ENCODE measurements at places on chromosomes 1 and 21. TPM values are rescaled to one million over a fixed set of nuclear protein-coding genes. Genes with fewer than 3 reads are reported as not detected.

KCNJ10 gene
- not detected for total RNA-seq

SLAMF1 gene
- total RNA-seq, result 0.36 TPM

CCDC17 gene
- total RNA-seq, result 1.3 TPM

RXFP4 gene
- not detected for total RNA-seq

CYB5RL gene
- 10.9 TPM for total RNA-seq

ALPL gene
- total RNA-seq, result 6.3 TPM

OPRD1 gene
- 0.09 TPM for total RNA-seq

LMNA gene
- 227 TPM for total RNA-seq

APOBEC4 gene
- total RNA-seq, result 0.34 TPM

CD247 gene
- 0.96 TPM for total RNA-seq

C1QTNF12 gene
- 3.4 TPM for total RNA-seq

OR6N1 gene
- total RNA-seq, result not detected

FABP3 gene
- 54.1 TPM for total RNA-seq

GRCh38 chr1:43731867-43732531, 24.7 kb downstream of the ST3GAL3 start:
- H3K27ac ChIP-seq, result no peak overlapping the region
- H3K27me3 ChIP-seq, result no peaks in the 10 kb centered on the region
- DNase-seq, result no peak
- H3K4me3 ChIP-seq, result no peak overlapping the region

GRCh38 chr1:192904438-192904895, 95.6 kb downstream of the RGS2 start:
- no peaks in the 10 kb centered on the region for H3K27me3 ChIP-seq
- DNase-seq, result no peak
- H3K36me3 ChIP-seq, result no peaks in the 10 kb centered on the region

DNA sequence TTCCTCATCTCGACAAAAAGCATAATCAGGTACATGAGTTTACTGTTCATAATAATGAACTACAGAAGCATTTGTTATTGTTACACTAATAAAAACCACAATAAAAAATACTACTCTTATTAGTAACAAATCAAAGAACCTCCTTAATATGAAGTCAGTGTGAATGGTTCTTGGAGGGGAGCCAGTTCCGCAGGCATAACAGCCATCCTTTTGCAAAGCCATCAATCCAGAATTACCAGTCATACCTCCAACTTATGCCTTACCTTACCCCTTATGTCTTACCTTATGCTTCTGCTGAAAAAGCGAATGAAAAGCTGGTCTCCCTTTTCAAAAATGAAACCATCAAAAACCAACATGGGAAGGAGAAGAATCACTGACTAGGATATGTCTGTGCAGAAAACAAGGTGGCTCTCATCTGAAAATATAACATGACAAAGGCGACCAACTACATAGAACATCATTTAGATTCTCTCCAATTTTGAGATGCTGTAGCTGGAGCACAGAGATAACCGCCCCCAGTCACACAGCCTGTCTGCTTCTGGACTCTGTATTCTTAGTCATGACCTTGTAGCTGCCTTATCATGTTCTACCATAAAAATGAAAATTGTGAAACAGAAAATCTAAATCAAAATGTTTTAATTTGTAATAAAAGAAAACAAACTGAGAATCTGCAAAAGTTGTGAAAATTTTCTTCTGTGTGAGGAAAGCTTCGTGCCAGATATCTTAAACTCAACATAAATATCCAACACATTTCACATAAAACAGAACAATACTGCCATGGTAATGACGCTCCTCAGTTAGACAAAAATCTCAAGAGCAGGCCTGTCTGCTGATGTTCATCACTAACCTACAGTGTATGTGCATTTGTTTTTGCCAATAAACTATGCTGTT, 438.2 kb downstream of the SMYD3 start:
- no peak overlapping the region for H3K4me3 ChIP-seq
- no peak overlapping the region for H3K27ac ChIP-seq

GRCh38 chr1:2290595-2291510, 62.7 kb downstream of the SKI start:
- DNase-seq, result peak; percentile 77
- peak overlapping the region; percentile 66 for H3K27ac ChIP-seq
- no peaks in the 10 kb centered on the region for H3K36me3 ChIP-seq
- H3K27me3 ChIP-seq, result no peaks in the 10 kb centered on the region

- H3K36me3 ChIP-seq, result no peaks in the 10 kb centered on the region
- H3K27me3 ChIP-seq, result no peaks in the 10 kb centered on the region
- H3K4me1 ChIP-seq, result no peaks in the 10 kb centered on the region
- DNase-seq, result no peak
These were observed 1160.8 kb upstream of the ADGRL2 start for GRCh38 chr1:80639777-80640533.

DNA sequence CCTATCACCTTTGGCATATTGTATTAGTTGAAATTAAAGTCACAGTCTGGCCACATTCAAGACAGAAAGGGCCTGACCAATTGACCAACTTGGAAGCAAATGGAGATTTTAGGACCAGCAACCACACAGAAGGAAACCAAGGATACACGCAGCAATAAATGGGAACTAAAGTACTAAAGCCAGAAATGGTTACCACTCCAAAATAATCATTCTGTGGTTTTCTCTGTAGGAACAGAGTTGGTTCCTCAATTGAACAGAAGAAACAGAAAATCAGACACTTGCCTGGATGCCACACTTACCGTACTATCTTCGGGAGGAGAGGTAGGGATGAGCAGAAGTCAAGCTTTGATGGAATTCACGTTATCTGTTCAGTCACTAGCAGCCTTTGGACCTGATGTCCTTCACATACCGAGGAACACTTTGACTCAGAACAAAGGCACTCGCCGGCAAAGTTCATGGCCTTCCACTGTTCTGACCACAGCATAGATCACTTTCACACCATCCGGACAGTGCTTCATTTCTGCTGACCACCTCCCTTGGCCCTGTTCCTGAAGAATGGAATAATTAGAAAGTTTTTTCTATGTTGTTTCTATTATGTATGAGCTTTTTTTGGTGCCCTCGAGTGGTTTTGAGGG, 96.9 kb downstream of the LPAR3 start:
- H3K4me1 ChIP-seq, result no peaks in the 10 kb centered on the region
- no peaks in the 10 kb centered on the region for H3K36me3 ChIP-seq
- no peak for DNase-seq
- no peak overlapping the region for H3K27ac ChIP-seq
- H3K4me3 ChIP-seq, result no peak overlapping the region

- no peaks in the 10 kb centered on the region for H3K36me3 ChIP-seq
- H3K27ac ChIP-seq, result peak overlapping the region; percentile 53
- H3K27me3 ChIP-seq, result no peaks in the 10 kb centered on the region
- DNase-seq, result no peak
- no peak overlapping the region for H3K4me3 ChIP-seq
- H3K4me1 ChIP-seq, result no peaks in the 10 kb centered on the region
These were observed 16.9 kb upstream of the COL18A1 start for GRCh38 chr21:45388011-45388521.

DNA sequence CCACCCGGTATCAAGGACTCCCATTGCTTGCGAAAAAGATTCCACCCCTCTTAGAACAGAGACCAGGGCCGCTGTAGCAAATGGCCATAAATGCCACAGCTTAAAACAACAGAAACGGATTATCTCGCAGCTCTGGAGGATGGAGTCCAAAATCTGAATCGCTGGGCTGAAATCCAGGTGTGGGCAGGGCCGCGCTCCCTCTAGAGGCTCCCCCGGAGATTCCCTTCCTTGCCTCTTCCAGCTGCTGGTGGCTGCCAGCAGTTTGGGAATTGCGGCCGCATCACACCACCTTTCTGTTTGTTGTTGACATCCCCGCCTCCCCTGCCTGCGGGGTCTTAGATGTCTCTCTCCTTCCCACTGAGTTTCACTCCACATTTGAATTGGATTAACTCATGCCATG, 15.6 kb downstream of the PDE9A start:
- H3K27me3 ChIP-seq, result no peaks in the 10 kb centered on the region
- H3K27ac ChIP-seq, result peak overlapping the region; percentile 77
- no peak overlapping the region for H3K4me3 ChIP-seq
- no peaks in the 10 kb centered on the region for H3K36me3 ChIP-seq

DNA sequence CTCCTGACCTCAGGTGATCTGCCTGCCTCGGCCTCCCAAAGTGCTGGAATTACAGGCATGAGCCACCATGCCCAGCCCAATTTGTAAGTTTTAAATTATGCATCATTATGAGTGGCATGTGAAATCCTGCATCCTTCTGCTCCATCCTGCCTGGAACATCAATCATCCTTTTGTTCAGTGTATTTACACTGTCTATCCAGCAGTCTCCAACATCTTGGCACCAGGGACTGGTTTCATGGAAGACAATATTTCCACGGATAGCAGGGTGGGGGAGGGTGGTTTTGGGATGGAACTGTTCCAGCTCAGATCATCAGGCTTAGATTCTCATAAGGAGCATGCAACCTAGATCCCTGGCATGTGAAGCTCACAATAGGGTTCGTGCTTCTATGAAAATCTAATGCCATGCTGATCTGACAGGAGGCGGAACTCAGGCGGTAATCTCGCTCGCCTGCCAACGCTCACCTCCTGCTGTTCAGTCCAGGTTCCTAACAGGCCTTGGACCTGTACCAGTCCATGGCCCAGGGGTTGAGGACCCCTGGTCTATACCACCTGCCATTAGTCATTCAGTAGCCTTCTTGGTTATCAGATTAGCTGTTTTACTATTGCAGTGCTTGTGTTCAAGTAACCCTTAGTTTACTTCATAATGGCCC, 22.2 kb upstream of the TCEA3 start:
- H3K4me3 ChIP-seq, result no peak overlapping the region
- peaks cover 11% of the 10 kb centered on the region for H3K4me1 ChIP-seq
- no peaks in the 10 kb centered on the region for H3K27me3 ChIP-seq
- H3K36me3 ChIP-seq, result no peaks in the 10 kb centered on the region

GRCh38 chr21:36126208-36126565, 8.7 kb upstream of the CBR3 start:
- no peak overlapping the region for H3K4me3 ChIP-seq
- H3K27ac ChIP-seq, result peak overlapping the region; percentile 84
- no peaks in the 10 kb centered on the region for H3K36me3 ChIP-seq
- H3K27me3 ChIP-seq, result no peaks in the 10 kb centered on the region

DNA sequence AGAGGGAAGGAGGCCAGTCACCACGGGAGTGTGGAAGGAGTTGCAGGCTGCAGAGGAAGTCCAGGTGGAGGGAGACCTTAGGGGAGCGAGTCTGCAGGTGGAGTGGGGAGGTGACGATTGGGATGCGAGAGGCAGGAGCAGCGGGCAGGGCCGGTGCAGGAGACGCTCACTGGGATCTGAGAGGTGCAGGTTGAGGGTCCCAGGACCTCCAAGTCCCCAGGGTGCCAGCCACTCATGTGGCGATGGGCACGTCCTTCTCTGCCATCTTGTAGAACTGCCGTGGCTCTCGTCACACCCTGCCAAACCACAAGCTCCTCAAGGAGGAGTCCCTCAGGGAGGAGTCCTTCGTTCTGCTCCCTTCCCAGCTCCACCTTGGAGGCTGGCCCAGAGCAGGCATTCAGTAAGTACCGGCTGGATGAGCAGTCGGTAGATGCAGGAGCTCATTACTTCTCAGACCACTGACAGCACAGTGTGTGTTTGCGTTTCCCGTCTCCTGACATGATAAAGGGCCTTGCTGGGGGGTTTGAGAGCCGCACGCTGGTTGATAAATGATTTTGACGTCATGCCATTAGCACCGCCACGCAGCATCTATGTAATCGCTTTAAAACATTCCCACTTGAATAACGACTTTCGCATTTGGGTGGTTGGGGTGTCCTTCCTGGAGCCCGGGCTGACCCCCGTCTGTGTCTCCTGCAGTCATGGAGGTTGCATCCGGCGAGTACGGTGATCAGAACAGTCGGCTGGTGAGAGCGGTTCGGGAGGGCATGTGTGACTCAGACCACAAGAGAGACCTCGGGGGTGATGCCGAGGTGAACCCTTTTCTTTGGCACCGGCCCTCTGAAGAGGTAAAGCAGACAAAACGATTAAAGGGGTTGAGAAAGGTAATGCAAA, 27.8 kb downstream of the TFF3 start:
- no peak for DNase-seq
- H3K4me3 ChIP-seq, result no peak overlapping the region
- H3K4me1 ChIP-seq, result no peaks in the 10 kb centered on the region
- H3K36me3 ChIP-seq, result no peaks in the 10 kb centered on the region
- H3K27ac ChIP-seq, result no peak overlapping the region

DNA sequence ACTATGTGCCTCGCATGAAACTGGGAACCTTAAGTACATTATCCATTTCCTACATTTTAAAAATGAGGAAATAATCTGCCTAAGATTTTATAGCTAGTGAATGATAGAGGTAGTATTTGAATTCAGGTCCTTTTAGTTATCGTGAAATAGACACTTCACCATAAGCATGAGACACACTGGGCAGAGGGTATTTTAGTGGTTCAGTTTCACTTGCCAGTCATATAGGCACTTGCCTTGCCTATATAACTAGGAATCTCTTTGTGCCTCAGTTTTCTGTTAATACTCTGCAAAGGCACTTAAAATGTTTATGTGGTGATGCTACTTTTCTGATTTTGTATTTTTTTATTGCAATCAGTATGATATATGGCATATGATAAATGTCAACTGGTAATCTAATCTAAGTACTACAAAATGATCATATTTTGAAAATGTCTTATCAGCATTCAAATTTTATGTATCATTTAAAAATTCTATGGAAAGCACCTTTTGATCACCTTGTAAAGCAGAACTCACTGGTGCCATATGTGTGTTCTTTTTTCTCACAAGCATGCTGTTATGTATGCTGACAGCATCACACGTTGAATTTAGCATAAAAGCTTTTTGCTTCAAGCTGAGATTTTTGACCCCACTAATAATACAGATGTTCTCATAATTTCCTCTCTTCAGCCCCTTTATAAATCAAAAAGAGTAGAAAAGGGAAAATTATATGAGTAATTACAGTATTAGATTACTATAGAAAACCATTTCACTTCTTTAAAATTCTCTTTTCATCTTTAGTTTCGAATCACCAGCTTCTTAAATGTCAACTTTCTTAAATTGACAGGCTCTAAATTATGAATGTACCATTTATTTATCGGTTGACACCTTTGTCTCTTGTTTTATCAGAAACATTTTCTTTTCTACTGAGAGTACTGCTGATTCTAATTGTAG, 52.6 kb downstream of the RPS6KC1 start:
- no peaks in the 10 kb centered on the region for H3K4me1 ChIP-seq
- no peaks in the 10 kb centered on the region for H3K27me3 ChIP-seq
- H3K27ac ChIP-seq, result no peak overlapping the region
- no peak for DNase-seq

- no peak overlapping the region for H3K27ac ChIP-seq
- H3K36me3 ChIP-seq, result no peaks in the 10 kb centered on the region
- no peak for DNase-seq
- no peak overlapping the region for H3K4me3 ChIP-seq
These were observed 48.4 kb downstream of the ZBTB40 start for GRCh38 chr1:22500058-22500457.

- H3K4me1 ChIP-seq, result no peaks in the 10 kb centered on the region
- H3K36me3 ChIP-seq, result no peaks in the 10 kb centered on the region
- H3K27me3 ChIP-seq, result no peaks in the 10 kb centered on the region
- H3K4me3 ChIP-seq, result no peak overlapping the region
- no peak for DNase-seq
These were observed 102.7 kb upstream of the DPH5 start for GRCh38 chr1:101128211-101128727.

DNA sequence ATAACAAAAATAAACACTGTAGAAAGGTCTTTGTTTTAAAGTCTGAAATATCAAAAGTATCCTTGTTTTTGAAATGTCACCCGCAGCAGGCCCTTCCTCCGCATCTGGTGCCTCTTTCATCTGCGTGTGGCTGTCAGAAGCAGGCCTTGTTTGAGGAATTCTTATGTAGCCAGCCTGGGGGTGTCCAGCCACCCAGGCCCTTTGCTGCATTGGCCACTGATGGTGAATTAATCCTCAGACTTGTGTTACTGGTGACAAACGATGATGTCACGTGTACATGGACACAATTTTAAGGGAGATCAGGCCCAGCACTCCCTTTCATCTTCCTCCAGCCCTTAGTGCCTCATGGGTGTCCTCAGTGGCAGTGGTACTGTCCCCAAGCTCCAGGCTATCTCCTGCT, 208.0 kb upstream of the GALNT2 start:
- no peaks in the 10 kb centered on the region for H3K27me3 ChIP-seq
- DNase-seq, result no peak
- no peaks in the 10 kb centered on the region for H3K4me1 ChIP-seq
- H3K4me3 ChIP-seq, result no peak overlapping the region
- no peak overlapping the region for H3K27ac ChIP-seq

Data from prostate gland (tissue), 2 donors.